ENCODE measurements at places on chromosomes 3 and 15.

DNA sequence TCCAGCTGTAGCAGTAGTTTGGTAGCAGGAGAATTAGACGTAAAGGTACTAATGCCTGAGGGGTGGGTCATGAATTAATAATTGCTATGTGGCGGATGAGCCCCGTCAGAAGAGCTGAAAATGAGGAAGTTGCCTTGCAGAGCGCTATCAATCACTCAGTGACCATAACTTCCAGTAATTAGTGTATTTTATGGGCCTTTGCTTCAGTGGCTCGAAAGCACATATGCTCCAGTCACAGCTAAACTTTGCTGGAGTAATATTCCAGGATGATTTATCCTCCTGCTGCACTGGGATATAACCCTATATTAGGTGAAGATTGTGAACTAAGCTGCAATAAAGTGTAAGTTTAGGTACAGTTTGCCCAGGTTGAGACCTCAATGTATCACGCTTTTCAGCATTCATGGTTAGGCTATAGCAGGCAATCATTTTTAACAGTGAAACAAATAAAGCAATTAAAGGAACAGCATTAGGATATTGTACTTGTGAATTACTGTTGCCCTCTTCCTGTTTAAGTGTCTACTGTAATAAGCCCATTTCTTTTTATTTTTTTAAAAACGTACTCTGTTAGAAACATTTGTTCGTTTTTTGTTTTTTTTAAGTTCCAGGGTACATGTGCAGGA, 104.6 kb upstream of the SKOR1 start:
- DNase-seq: no peak

- no peak for DNase-seq
These were observed 6.5 kb downstream of the SQOR start for GRCh38 chr15:45641374-45641781.

GRCh38 chr15:70379134-70379533, 281.4 kb upstream of the TLE3 start:
- no peak for DNase-seq

- no peak for DNase-seq
These were observed 27.1 kb downstream of the MRAS start for GRCh38 chr3:138375447-138375846.

DNA sequence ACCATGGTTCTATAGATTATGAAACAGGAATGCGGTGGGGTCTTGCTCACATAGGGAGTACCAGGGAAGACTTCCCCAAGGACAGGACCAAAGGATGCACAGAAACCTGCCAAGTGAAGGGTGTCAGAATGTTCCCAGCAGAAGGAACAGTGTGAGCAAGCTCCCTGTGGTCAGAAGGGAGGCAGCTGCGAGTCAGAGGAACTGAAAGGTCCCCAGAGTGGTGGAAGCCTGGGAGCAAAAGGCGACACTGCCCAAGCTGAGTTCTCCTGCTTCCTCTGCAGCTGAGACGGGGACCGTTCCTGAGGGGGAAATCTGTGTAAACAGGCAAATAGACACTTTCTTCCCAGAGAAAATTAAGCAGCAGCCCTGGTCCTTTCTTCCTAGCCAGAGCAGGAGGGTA, 14.2 kb upstream of the SLC6A6 start:
- no peak for DNase-seq

DNA sequence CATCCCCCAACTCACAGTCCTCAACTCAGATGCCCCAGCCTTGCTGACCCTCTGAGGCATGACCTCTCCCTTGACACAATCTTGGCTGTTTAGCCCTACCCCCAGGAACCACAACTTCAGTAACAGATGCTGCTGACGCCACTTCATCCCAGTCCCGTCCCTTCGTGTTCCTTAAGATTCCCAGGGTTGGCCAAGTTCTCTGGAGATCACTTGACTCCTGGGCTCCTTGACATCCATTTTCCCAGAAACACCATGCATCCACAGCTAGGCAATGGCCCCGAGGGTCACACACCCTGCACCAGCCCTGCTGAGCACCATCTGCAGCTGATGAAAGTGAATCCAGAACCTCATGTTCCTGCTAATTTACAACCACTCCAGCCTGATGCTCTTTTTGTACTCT, 6.9 kb downstream of the RTP2 start:
- no peak for DNase-seq

DNA sequence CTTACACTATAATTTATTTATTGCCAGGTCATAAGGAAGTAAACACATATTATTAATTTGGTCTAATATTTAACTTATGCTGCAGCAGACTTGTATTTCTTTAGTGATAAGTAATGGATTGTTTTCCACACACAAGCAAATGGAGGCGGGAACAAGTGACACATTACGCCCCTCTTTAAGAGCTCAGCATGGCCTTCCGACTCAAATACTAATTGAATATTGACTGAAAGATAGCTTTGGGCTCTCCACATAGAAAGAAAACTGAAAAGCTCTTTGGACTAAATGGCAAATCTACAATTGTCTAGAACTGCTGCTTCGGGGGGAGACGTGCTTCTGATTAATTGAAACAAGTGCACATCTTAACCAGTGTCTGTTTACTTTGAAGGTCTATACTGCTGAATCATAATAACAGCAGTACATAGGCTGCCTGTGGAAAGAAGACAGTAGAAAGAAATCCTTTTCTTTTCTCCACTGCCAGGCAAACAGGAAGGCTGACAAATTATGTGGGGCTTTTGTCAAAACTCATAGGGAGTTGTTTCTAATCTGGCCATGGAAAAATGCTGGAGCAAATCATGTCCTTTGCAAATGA, 15.9 kb downstream of the CADPS start:
- DNase-seq: no peak

- DNase-seq: no peak
These were observed 67.9 kb downstream of the CNTN4 start for GRCh38 chr3:2166552-2166951.

GRCh38 chr15:73233623-73234022, 135.1 kb downstream of the HCN4 start:
- DNase-seq: no peak

Measured in stimulated activated CD8-positive, alpha-beta memory T cell treated with anti-CD3 and anti-CD28 coated beads, Interleukin-7, amount 100 ng/mL, for 24 hours (primary cell).